ENCODE measurements at places on chromosomes 13 and 19.

DNA sequence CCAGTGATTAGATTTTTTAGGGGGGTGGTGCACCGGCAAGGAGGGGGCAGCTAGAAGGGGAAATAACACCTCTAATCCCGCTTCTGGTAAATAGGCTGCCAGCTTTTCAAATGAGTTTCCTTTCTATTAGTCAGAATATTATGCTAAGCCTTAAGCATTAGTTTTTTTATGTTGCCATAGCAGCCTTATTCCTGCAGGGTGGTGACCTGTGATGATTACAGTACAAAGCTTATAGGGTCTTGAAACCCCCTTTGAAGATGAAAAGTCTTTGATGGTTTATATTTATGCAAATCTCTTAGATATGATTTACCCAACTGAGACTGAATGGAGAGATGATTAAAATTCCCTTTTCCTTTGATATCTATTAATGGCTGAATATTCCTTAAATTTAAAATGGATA is 109.8 kb downstream of the ZIC5 start:
- DNase-seq = no peak

DNA sequence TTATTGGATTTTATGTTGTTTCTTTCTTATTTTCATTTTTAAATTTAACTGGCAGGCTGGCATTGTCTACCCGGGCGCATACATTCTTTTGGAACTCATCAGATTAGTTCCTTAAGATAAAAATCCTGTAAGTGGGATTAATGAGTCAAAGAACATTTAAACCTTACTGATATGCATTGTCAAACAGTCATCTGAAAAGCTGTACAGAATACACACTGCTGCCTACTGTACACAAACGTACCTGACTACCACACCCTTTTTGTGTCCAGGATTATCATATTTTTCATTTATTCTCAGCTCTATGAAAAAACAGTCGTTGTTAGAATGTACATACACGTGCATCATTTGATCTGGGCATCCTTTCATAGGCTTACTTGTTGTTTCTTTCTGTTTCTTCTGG is 358.3 kb downstream of the EFNB2 start:
- no peak for DNase-seq

- no peak for DNase-seq
Measured at GRCh38 chr13:53357582-53357981, 329.0 kb downstream of the OLFM4 start.

DNA sequence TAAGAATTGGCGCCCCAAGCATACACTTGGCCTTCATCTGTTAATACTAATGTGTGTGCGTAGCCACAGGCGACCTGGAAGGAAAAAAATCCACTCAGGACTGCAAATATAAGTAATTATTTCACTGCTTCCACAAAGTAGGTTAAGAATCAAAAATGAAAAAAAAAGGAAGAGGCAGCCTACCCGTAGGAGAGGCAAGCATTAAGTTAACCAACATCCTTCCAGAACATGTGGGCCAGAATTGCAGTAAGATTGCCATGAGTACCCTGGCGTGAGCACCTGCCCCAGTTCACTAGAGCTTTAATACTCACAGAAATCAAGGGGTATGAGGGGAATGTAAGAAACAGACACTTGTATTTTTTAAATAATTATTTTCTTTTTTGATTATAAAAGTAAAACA is 22.2 kb downstream of the RCBTB2 start:
- DNase-seq = no peak

- no peak for DNase-seq
Measured at GRCh38 chr19:792306-792885, 4.9 kb upstream of the PTBP1 start.

- DNase-seq = no peak
Measured at GRCh38 chr13:35733827-35734226, 257.3 kb upstream of the MAB21L1 start.

GRCh38 chr13:113393226-113393562 is 29.3 kb upstream of the GRTP1 start:
- no peak for DNase-seq

DNA sequence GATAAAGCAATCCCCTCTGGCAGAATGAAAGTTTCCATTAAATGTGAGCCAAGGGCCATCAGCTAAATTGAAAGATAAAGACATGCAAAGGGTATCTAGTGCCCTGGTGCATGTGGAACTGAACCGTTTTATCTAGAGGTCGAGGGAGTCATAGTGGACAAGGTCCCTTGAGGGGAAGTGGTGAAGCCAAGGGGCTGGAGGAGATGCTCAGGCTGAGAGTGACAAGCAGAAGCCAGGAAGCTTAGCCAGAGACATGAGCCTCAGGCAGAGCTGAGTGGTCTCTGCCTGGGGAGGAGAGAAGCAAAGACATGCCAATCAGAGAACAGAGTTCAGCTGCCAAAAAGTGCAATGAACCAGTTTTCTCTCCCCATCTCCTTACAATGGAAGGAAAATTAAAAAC is 68.1 kb upstream of the SLC10A2 start:
- DNase-seq = no peak

DNA sequence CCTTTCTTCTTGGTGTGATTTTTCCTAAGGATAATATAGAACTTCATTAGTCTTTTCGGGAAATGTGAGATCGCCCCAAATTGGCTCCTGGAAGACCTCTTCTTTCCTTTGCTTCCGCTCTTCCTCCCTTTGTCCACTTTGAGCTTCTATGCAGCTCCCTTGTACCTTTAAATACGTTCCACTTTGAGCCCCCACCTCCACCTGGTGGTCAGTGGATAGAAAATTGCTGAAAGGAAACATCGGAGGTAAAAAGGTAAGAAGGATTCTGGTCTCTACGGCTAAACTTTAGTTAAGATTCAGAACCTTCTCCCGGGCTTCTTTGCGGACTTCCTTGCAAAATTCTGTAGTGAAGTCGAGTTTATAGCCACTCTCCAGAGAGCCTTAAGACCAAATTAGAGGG is 55.0 kb upstream of the TM9SF2 start:
- no peak for DNase-seq

DNA sequence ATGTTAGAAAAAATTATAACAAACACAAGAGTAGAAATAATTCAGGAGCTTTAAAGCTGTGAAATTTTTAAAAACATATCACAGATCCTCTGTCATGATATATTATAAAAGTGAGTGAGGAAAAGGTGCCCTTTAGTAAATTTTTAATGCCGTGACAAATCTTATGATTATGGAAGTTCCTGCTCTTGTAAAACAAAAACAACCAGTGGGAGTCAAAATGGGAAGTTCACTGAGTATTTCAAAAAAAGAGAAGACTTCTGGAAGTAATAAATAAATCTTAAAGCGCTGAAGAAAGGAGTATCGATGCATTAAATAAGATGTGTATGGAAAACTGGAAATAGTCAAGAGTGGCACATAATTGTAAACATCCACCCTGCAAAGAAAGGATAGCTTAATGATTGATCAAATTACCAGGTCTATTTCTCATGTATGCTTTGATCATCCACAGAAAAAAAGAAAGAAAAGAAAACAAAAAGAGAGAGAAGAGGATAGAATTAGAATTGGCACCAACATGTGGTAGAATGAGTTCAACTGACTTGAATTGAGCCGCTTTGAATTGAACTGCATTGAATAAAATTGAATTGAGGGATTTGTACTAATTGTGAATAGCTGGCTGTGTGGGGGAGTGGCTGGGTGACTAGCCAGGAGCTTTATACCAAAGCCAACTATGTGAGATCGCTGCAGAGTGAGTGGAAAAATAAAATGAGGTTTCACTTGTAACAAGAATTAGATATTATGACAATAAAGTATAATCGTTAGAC is 647.6 kb upstream of the SPRY2 start:
- no peak for DNase-seq

GRCh38 chr13:38213314-38213713 is 136.3 kb upstream of the UFM1 start:
- DNase-seq = no peak

DNA sequence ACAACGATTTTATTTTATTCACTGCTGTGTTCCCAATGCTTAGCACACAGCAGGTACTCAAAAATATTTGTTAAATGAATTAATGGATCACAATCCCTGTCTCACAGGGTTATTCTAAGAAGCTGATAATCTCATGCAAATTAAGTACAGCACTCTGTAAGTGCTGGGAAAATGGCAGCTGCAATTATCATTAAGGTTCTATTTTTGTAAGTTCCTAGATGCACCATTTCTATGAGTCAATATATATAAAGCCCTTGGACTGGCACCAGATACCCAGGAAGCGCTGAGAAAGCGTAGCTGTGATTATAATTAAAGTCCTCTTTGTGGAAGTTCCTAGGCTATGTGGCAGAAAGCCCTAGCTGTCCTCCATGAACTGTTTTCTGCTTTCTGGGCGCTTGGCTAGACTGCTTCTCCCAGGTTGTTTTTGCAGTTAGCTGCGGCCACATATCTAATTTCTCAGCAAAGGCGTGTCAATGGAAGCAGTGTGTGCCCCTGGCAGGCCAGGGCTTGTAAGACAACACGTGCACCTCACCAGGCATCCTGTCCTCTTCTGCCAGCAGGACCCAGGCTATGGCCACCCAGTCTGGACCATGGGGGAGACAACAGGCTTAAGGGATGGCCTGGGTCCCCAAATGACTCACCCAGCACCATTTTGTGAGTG is 5.2 kb upstream of the SRRM5 start:
- DNase-seq = no peak

GRCh38 chr19:7349961-7350711 is 1.4 kb downstream of the ARHGEF18 start:
- no peak for DNase-seq

GRCh38 chr19:13652810-13653590 is 111.3 kb upstream of the MRI1 start:
- DNase-seq = no peak

GRCh38 chr19:35447606-35448469 is at the start of gene FFAR2:
FFAR2 (plus strand) TSS chr19:35448257; CDS start chr19:35449715, 1,458 bp downstream.
- DNase-seq = no peak

DNA sequence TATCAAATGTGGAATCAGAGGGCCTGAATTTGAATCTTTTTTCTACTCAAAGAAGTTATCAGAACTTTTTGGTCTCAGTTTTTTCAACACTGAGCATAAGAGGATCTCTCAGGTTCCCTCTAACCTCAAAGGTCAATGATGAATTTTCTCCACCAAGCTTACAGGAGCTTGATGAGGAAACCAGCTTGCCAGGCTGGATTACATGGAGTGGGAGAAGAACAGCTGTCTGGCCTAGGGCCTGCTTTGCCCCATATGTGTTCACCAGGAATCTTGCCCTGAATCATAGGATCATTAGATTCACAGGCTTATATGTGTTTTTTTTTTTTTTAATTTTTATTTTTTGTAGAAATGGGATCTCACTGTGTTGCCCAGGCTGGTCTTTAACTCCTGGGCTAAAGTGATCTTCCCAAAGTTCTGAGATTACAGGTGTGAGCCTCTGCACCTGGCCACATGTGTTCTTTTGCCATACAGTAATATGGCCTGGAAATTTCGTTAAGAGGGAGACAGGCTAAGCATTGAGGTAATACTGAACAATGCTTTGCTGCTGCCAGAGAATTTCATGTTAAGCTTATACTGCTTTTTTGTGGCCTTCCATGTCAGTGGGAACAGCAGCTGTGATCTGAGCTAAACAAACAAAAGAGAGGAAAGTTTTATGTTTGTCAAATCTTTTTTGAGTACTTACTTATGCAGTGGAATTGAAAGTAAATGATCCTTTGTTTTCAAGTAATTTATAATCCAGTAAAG is 110.6 kb downstream of the DNAJC3 start:
- no peak for DNase-seq

GRCh38 chr13:110272227-110272626 is 34.7 kb downstream of the COL4A1 start:
- DNase-seq = no peak

- DNase-seq = no peak
Measured at GRCh38 chr19:11265785-11266236, 3.5 kb upstream of the DOCK6 start.

GRCh38 chr13:64551755-64552154 is 2678.4 kb downstream of the PCDH9 start:
- DNase-seq = no peak

DNA sequence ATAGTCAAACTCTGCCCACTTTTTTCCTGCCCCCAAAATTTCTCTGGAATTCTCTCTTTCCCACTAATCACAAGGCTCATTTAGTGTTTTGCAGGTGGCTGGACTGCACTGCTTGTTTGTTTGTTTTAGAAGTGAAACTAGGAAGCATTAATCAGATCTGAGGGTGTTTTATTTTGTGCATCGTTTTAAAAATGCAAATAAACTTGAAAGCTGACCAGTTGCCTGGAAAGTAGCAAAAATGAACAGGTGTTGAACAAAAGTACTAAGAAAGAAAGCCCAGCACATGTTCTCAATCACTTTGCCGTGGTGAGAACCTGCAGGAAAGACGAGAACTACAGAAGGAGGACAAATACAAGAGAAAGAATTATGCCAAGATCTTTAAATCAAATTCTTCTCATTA is 365.5 kb downstream of the PCDH9 start:
- DNase-seq = no peak

GRCh38 chr13:96837809-96838208 is 156.5 kb downstream of the OXGR1 start:
- DNase-seq = no peak

DNA sequence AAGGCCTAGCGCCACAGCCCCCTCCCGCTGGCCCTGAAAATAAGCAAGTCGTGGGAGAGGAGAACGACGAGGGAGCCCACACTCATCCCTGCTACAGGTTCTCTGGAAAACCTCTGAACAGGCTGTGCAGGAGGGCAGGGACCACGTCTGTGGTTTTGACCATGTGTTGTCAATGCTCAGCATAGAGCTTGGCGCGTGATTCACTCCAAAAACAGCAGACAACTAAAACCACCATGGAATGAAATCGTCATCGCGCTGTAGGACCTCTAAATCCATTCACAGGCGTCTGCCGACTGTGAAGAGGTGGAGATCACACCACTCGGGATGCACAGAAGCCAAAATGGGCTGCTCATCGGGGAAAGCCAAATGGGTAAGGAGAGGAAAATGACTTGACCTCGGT is 121.3 kb downstream of the COL4A1 start:
- no peak for DNase-seq

DNA sequence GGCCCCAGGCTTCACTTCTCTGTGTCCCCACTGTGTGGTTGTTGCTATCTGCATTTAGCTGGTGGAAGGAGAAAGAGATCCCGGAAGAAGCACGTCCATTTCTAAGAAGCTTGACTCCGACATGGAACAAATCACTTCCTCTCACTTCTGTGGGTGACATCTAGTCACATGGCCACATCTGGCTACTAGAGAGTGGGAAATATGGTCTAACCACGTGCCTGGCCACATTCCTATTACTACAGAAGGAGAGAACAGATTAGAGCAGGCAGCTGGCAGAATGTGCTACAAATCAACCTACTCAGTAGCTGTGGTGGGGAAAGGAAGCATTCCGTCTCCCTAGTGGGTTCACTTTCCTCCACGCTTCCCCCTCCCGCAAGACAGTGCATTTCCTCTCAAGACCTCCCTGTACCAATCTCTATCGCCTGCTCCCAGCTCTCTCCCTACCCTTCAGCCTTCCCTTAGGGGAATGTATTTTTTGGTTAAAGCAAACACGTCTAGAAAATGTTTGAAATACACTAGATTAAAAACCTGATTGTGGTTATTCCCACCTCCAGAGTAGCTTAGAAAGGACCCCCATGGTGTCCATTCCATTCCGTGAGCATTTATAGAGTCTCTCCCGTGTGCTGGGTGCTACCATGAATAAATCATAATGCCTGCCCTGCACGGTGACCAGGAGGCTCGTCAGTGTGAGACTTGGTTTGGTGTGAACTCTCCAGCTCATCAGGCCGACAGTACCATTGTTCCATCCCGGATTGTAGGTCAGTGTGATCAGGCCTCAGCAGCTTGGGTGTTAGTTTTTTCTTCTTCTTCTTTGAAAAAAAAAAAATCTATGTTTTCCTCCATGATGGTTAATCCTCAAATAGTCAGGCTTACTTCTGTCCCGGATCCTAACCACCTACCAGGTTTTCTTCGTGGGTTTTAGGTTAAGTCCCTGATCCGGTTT is 8.0 kb upstream of the AMER2 start:
- no peak for DNase-seq

- no peak for DNase-seq
Measured at GRCh38 chr19:2221250-2221831, 14.8 kb downstream of the PLEKHJ1 start.

GRCh38 chr13:52371736-52372247 is 34.2 kb downstream of the THSD1 start:
- no peak for DNase-seq
